ENCODE measurements at places on chromosomes 1 and 21. TPM values are rescaled to one million over a fixed set of nuclear protein-coding genes. Genes with fewer than 3 reads are reported as not detected.

Gene MAP1LC3C
- total RNA-seq: 0.09 TPM

GRCh38 chr1:223714849-223715603 is 2.7 kb downstream of the CAPN2 start:
- DNase-seq: peak; percentile 73

- DNase-seq: no peak
Observed at GRCh38 chr1:47569261-47569660, 131.4 kb downstream of the FOXD2 start.

GRCh38 chr1:20644416-20644815 is 11.2 kb downstream of the PINK1 start:
- no peak for DNase-seq

DNA sequence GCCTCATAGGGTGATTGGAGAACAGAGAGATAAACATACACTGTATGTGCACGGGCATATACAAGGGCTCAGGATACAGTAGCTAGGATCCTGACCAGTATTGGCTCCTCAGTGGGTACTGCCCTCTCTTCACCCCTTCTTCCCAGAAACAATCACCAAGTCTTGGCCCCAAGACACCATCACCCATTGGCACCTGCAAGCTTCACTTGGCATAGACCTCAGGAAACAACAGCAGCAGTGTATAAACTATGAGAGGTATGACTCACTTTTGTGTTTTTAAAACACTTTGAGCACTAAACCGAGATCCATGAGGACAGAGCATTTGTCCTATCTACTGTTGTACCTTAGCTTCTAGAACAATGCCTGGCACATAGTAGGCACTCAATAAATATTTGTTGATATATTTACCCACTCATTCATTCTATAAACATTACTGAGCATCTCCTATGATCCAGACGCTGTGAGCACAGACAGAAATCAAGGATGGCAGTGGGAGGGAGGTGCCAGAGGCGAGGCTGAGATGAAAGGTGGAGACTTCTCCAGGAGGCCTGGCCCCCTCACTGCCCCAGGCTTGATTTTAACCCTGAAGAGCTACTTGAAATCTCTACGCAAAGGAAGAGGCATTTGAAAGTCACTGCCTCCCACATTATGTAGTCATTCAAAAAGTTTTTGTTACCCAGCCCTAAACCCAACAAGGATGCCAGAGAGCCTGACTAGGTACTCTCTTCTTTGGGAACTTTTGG is 95.2 kb downstream of the CAMK2N1 start:
- DNase-seq: peak; percentile 54

Gene PFKFB2
- total RNA-seq: 9.0 TPM

GRCh38 chr1:218772575-218772974 is 401.1 kb upstream of the LYPLAL1 start:
- peak; percentile 67 for DNase-seq

DNA sequence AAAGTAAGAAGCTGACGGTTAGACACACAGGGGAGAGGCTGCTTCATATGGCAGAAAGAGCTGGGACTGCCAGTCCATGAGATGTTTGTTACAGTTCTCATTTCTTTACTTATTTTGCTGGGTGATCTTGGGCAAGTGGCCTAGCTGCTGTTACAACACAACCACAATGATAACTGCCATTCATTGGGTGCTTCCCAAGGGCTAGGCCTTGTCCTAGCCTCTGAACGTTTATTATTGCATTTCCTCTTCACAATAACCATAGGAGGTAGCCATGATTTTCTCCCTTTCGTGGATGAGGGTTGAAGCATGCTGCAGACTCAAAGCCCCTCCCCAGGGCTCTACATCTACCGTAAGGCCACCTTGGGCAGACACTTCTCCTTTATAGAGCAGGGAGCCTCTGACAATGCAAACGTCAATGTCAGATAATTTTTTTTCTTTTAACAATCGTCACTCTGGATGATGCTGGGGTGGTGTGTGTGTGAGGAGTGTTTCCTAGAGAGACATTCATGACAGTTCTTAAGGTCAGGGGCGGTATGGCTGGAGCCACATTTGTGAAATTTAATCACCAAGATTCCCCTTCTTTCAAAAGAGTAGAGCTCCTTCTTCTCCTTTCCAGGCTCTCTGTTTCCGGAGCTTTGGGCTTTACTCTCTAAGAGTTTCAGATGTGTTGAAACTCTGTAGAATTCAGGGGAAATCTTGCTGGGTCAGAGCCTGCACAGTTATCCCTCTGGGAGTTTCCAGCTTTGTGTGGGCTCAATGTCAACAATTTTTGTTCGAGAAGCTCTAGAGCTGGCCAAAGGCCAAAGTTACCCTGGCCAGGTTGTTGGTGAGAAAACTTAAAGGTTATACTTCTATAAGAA is 138.5 kb upstream of the SGIP1 start:
- DNase-seq: peak; percentile 69

Gene RXFP4
- not detected for total RNA-seq

DNA sequence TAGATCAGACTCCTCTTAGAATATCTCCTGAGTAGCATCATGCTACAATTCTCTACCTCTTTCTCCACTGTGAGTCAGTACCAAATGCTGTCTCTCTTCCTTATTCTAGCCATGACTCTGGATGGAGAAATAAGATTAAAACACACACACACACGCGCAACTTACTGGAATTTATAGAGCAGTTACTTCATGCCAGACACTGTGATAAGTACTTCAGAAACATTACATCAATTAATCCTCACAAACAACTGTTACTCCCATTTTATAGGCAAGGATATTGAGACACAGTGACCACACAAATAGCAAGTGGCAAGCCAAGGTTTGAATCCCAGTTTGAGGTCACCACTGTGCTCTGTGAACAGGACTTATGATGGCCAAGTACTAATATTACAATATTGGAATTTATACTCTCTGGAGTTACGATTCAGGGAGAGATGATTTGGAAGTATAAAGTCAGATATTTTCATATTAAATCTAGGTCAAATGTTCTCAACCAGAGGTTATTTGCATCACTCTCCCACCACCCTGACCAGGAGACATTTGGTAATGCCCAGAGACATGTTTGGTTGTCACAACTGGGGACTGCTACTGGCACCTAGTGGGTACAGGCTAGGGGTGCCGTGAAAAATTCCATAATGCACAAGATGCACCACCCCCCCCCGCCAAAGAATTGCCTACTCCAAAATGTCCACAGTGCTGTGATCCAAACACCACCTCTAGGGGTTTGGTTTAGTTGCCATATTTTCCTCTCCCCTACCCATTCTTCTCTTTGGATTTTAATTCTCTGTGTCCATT is 221.6 kb downstream of the LTN1 start:
- peak; percentile 74 for DNase-seq

DNA sequence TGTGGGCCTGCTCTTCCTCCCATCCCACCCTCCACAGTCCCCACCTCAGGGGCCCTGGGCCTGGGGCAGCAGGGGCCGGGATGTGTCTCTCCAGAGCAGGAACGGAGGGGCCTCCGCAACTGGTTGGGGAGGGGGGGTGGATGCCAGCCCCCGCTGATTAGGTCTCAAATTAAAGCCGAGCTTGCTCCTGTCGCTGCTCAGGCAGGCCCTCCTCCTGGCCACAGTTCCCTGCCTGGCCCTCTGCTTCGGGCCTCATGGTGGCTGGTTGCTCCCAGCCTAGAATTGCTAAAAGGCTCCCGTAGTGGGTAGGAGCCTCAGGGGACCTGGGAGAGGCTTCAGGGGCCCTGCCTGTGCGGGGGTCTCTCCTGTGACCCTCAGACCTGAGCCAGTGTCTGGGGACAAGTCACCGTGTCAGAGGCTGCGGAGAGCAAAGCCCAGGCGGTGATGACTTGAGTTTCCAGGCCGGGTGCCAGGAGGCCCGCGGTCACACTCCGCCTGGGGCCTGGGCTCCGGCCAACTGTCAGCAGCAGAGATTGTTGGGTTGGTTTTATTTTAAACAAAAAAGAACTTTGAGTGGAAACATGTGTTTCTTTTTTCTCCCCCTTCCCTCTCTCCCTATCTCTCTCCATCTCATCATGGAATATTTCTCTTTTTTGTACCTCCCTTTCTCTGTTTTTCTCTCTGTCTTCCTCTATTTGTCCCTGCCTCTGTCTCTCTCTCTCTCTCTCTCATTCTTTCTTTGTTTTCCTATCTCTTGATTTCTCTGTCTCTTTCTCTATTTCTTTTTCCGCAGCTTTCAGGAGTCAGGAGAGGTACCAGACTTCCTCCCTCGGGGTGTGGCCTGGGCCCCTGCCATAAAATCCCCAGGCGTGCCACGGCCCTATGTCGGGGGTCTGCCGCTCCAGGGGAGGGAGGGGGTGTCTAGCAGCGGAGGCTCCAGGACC is 20.0 kb upstream of the EPHA2 start:
- peak; percentile 93 for DNase-seq

Gene THEMIS2
- 2.0 TPM for total RNA-seq

DNA sequence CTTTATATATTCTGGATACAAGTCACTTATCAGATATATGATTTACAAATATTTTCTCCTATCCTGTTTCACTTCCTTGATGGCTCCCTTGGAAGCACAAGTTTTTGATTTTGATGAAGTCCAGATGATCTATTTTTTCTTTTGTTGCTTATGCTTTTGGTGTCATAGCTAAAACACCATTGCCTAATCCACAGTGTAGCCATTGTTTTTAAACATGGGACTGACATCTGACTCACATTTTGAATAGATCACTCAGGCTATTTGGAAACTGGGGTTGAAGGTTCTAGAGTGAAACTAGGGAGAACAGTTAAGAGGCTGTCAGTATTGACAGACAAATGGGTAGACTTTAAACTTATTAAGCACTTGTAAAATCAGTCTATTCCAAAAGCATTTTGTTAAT is 16.6 kb downstream of the AK4 start:
- peak; percentile 39 for DNase-seq

DNA sequence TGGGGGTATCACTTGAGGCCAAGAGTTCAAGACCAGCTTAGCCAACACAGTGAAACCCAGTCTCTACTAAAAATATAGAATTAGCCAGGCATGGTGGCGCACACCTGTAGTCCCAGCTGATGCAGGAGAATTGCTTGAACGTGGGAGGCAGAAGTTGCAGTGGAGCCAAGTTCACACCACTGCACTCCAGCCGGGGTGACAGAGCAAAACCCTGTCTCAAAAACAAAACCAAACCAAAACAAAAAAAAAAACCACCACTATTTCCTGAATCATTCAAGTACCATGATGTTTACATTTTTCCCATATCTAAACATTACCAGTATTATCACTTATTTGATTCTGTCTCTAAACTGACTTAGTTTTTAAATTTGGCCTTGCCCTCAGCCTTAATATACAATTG is 29.5 kb downstream of the TUT4 start:
- no peak for DNase-seq

Gene TARBP1
- 22.2 TPM for total RNA-seq

GRCh38 chr1:13520985-13521384 is 7.2 kb upstream of the LRRC38 start:
- DNase-seq: no peak

DNA sequence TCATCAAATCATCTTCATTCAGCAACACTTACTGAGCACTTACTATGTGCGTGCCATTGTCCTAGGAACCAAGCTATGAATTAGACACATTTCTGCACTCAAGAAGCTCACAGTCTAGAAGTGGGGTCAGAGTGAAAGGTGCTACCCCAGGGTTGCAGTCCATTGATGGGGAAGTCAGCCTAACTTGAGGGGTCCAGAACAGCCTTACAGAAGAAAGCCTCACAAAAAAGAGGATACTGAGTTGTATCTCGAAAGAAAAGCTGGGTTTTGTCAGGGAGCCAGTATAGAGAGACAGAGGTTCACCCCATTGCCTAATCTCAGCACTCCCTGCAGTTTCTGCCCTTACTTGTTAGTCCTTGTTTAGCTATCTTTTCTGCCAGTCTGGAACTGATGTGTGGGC is 153.1 kb upstream of the JUN start:
- DNase-seq: no peak

DNA sequence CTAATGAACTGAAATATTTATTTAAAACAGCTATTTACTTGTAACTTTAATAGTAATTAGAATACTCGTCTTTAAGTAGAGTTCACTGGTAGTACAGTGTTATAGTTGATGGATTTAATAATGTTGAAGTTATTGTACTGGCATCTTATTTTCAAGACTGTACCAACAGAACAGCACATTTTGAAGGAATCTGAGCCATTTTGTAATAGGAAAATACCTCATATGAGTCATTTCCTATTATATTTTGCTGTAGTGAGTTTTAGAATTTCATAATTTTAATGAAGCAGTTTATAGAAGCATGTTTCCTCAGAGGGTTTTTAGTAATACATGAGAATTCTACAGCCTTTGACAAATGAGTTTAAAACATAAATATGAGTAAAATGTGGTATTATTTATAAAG is 258.3 kb downstream of the OLFM3 start:
- peak; percentile 60 for DNase-seq

- DNase-seq: no peak
Observed at GRCh38 chr1:56229186-56229585, 350.2 kb downstream of the PLPP3 start.

- no peak for DNase-seq
Observed at GRCh38 chr1:1364266-1364665, 5.9 kb upstream of the MXRA8 start.

Gene MAEL
- not detected for total RNA-seq

GRCh38 chr1:12167493-12168429 is 970 bp downstream of the TNFRSF1B start:
- DNase-seq: no peak

DNA sequence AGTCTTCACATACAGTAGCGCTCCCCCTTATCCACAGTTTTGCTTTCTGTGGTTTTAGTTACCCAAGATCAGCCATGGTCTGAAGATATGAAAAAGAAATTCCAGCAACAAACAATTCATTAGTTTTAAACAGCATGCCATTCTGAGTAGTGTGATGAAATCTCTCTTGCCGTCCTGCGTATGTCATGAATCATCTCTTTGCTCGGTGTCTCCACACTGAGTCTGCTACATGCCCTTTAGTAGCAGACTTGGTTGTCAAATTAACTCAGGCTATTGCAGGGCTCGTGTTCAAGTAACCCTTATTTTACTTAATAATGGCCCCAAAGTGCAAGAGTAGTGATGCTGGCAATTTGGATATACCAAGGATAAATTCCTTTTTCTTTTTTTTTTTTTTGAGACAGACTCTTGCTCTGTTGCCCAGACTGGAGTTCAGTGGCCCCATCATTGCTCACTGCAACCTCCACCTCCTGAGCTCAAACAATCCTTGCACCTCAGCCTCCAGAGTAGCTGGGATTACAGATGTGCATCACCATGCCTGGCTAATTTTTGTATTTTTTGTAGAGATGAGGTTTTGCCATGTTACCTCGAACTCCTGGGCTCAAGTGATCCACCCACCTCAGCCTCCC is 22.6 kb downstream of the PHACTR4 start:
- DNase-seq: peak; percentile 94

- no peak for DNase-seq
Observed at GRCh38 chr1:52856026-52856425, 13.5 kb downstream of the ZYG11A start.

Gene NOL9
- total RNA-seq: 32.0 TPM

DNA sequence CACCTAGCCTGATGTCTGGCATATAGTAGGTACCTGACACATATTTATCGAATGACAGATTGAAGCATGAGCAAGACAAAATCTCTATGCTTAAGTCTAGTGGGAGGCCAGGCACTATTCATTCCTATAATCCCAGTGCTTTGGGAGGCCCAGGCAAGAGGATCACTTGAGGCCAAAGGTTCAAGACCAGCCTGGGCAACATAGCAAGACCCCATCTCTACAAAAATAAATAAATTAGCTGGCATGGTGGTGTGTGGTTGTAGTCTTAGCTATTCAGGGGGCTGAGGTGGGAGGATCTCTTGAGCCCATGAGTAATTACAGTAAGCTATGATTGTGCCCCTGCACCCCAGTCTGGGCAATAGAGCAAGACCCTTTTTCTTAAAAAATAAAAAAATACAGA is 23.2 kb upstream of the TUT4 start:
- DNase-seq: no peak
